ENCODE measurements at places on chromosomes 5 and 9. TPM values are rescaled to one million over a fixed set of nuclear protein-coding genes. Genes with fewer than 3 reads are reported as not detected.

DNA sequence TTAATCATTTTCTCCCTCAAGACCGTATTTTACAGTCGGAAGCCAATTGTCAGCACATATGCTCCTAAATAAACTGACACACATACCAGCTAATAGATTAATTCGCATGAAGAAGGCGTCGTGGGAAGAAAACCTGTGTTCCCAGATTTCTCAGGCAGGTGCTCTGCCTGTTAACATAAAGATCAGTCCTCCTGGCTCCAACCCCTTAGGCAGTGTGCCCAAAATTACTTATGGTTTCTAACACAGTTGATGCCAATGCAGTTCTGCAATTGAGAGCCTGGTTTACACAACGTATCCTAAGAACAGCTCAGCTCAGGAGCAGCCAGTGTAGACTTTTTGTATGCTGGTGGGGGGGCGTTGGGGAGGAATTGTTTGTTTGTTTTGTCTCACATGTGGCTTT, 208.3 kb downstream of the ENC1 start:
- DNase-seq: no peak

SLC26A2 gene
- 12.6 TPM for total RNA-seq

DNA sequence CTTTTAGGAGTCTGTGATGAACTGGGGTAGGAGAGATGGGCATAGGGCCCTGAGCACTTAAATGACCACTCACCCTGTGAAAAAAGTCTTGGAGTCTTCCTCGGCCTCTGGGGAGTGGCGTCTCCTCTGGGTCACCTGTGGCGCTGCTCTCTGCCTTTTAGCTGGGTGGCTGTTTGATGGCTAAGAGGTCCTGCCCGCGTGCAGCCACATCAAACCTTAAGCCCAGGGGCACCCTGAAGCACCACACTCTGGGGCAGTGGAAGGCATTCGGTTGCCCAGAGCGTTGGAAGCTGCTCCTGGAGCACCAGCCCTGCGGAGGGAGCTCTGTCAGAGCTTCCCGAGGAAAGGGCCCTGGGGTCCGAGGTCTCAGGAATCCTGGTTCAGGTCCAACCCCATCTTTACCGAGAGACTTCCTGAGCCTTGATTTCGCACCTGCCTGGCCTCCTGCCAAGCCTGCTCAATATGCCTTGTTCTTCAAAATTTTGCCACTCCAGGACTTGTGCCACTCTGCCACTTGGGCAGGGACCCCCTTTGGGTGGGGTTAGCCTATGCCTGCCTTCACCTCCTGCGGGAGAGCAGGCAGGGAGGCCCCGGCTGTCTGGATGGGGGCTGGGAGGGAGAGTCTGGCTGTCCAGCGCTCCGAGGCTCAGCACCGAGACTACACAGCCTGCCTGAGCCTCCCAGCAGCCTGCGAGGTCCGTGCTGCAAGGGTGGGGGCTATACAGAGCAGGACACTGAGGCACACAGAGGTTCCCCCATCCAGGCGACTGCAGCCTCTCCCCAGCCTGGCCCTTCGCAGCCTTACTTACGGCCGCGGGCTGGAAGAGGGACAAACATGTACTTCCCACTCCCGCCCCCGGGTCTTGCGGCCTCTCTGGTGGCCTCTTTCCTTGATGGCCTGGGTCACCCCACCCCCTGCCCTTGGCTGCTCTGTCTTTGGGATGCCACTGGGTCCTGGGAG, 63.4 kb upstream of the RNU6ATAC start:
- no peak for DNase-seq

DNA sequence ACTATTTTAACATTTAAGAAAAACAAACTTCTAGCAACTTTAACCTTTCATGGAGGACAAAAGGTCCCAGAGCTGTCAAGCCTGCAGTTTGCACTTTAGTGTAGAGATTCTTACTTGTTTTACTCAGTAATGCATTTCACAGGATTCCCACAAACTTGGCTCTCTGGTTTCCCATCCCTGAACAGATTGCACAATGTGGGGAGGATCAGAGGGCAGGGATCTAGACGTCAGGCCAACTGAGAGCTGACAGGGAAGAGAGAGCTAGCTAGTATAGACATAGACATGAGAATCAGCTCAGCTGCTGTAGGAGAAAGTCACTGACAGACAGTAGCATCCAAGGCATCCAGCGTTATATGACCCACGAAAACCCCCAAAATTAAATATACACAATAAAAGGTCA, 20.9 kb upstream of the BNIP1 start:
- no peak for DNase-seq

GRCh38 chr5:142246-142810, 49.0 kb upstream of the LRRC14B start:
- DNase-seq: no peak

Data from progenitor cell of endocrine pancreas (in vitro differentiated cells).